ENCODE measurements at places on chromosomes 11 and 22.
A peak's percentile ranks its signal among the peaks of the same experiment; 100 is the strongest.

DNA sequence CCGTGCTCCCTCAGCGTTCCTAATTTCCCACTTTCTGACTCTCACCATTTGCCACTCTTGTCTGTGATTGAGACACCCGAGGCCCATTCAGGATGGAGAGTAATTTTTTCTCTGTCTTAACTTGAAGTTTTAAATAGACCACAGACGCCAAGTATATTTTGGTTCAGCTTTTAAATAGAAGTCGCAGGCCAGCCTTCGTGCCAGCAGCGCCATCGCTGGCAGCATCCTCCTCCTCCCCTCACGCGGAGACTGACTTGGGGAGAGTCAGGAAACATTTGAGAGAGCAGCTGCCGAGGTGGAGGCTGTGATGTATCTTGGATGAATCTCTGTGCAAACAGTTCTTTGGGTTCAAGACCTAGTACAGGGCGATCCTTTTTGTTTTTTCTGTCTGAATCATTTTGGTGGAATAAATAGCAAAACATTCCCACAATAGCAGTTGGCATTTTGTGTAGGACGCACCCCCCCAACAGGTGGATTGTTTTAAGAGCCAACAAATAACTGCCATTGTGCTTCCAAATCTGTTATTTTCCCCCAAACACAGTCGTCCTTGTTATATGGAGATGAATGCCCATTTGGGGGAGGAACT lies 889 bp upstream of the DMC1 start:
- DNase-seq = peak; percentile 14

DNA sequence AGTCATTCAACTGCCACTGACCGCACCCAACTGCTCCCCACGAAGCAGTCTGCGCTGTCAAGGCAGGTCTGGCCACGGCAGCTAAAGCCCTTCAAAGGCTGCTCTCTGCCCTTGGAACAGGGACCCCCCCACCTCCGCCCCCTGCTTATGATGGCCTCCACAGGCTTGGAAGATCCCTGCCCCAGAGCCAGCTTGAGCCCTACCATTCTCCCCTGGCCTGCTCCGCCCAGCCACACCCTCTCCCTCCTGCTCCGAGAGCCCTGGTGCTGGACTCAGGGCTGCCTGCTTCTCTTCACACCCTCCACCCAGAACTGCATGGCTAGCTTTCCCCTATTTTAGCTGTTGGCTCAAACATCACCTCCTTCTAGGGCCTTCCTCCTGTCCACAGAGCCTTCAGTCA lies 19.0 kb downstream of the ZMAT5 start:
- no peak for DNase-seq

DNA sequence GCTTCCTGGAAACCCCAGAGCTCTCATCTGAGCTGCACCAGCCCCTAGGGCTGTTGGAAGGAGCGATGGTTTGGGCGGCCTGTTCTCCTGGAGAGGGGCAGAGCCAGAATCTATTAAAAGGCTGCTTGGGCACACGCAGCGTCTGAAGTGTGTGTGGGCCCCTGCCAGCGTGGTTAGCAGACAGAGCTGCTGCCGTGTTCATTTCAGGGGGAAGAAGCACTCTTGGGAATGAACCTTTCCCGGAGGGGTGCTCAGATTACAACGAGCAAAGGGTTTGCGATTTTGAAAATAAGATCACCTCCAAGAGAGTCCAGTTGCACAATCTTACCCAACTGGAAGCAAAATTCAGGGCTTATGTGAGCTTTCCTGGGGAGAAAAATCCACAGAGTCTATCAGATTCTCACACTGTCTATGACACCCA lies 12.9 kb downstream of the ANO1 start:
- no peak for DNase-seq

GRCh38 chr22:36776722-36777121 lies 803 bp upstream of the IFT27 start:
- no peak for DNase-seq

- no peak for DNase-seq
Observed at GRCh38 chr11:108933630-108934029, 268.8 kb downstream of the DDX10 start.
